HFFc6 (cell line): ENCODE measurements at places on chromosomes 1 and 21. TPM values are rescaled to one million over a fixed set of nuclear protein-coding genes. Genes with fewer than 3 reads are reported as not detected.

- no peak for DNase-seq
Measured at GRCh38 chr1:114154146-114154962, 685 bp upstream of the SYT6 start.

DNA sequence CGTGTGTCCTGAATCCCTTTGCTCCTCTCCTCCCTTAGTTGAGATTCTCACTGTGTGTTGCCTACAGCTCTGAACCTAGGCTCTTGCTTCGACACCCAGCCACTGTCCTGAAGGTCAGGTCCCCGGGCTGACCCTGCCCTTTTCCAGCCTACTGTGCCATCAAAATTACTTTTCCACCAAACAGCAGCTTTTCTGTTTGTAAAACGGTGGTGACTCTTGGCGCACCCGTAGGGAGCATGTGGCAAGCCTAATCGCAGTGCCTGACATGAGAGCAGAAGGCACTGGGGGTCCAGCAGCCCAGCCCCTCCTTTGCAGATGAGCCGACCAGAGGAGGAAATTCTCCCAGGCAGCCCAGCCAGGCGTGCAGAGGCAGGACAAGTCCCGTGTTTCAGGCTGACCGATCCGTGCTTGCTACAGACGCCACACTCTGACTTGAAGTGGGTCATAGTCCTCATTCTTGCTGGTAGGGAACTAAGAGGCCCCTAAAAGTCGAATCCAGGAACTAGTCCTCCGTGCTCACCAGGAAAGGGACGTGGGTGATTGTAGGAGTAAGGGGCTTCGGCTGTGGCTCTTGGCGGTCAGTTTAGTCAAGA is 6.8 kb downstream of the GPR137B start:
- no peak for DNase-seq

DNA sequence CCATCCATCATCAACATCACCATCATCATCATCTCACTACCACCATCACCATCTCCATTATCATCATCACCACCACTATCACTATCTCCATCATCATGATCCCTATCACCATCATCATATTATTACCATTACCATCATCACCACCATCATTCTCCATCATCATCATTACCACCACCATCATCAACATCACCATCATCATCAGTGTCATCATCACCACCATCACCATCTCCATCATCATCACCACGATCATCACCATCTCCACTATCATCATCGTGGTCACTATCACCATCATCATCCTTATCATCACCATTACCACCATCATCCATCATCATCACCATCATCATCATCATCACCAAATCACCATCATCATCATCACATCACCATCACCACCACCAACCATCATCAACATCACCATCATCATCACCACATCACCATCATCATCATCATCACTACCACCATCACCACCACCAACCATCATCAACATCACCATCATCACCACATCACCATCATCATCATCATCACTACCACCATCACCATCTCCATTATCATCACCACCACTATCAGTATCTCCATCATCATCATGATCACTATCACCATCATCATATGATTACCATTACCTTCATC is 202.1 kb upstream of the VAMP3 start:
- DNase-seq, result no peak

DNA sequence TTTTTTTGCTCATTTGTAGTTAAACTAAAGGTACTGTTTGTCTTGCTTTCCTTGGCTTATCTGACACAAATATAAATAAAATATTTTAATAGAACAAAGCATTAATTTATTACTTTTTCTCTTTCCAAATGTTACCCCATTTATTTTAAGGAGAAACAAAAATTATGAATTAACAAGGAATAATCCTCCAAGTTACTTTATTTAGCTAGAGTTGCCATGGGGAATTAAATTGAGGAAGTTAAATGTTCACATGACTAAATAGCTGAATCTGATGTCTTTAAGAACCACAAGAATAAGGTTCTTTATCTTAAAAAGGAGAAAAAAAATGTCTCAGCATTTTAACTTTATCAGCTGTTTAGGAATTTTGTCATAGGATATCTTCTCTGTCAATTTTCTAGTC is 12.3 kb downstream of the ATG4C start:
- no peak for DNase-seq

Gene FAM151A
- total RNA-seq, result not detected in 3 replicates

Gene ILDR2
- total RNA-seq, result not detected in 3 replicates

- no peak for DNase-seq
Measured at GRCh38 chr1:116340506-116341231, 32.4 kb upstream of the ATP1A1 start.

DNA sequence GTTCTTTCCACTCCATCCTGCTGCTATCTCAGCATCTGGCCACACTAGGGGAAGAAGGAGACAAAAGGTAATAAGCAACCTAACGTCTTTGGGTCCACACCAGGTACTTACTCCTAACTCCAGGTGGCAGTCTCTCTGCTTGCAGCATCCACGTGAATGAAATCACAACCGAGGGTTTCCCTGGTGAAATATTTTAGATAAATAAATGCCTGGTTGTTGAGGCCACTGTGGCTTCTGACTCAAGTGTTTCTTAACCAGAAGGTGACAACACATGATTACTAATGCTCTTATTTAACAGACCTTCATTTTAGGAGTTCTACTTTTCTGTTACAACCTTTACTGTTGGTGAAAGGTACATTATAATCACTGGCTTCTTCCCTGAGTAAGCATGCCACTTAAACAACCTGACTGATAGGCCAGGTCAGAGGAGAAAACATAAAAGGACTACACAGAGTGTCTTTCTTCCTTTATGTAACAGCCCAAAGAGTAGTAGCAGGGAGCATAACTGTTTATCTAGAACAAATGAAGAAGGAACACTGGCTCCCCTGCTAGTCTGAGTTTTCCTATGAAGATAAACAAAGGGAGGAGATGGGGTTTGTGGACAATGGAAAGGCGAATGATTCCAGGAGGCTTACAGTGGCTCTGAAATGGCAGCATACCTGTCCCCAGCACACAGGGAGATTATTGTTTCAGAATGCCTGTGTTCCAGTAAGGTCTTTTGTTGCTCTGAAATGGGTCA is 59.9 kb downstream of the SYT6 start:
- DNase-seq, result peak; percentile 73

Gene S100A7A
- not detected in 3 replicates for total RNA-seq

GRCh38 chr21:34612056-34612455 is 2.9 kb downstream of the RCAN1 start:
- DNase-seq, result no peak

GRCh38 chr1:12088607-12089006 is 25.5 kb downstream of the TNFRSF8 start:
- no peak for DNase-seq
